ENCODE measurements at places on chromosomes 11 and 22.

DNA sequence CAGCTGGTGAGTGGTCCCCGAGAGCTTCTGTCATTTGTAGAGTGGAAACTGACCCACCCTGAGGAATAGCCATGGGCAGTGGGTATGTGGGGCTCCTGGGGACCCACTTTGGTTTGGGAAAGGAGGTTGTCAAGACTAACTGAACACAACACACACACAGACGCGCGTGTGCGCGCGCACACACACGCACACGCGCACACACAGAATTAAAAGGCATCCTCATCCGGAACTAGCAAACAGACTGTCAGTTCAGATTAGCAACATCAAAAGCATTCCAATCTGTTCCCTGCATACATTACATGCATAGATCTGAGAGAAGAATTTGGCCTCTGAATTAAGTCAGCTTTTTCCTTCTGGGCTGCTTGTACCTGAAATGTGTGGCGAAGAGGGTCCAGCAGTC lies 284.7 kb downstream of the ST3GAL4 start:
- no peak for DNase-seq

DNA sequence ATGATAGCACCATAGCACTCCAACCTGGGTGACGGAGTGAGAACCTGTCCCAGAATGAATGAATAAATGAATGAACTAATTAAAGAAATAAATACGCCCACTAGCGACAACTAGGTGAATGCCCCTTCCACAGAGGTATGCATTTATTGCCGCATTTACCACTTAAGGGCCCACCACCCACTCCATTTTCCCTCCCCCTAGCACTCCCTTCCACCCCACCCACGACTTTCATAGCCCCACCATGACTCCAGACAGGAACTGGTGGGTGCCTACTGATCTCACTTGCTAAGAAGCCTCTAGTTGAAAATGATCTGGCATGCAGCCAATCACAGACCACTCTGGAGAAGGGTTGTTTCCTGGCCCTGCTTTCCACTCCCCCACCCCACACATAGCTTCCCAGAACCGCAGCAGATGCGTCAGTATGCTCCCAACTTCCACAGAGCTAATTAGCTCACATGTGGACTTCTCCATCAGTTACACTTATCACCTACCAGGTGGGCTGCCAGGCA lies 167.6 kb downstream of the WT1 start:
- no peak for DNase-seq

DNA sequence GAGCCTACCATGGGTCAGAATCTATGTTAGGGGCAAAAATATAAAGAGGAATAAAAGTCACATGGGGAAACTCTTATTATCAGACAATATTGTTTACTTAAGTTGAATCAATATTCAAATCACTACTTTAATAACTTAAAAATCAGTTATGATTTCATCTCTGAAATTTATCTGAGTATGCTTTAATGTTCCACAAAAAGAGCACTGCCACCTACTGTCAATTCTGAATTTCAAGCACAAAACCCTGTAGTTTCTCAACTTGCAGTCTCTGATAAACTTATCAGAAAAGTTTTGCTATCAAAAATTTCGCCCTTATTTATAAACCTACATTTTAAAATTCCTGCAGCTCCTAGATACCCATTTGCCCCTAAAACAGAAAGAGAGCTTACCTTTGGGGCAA lies 47.3 kb downstream of the RDX start:
- no peak for DNase-seq

GRCh38 chr11:74102321-74102720 lies 68.5 kb downstream of the C2CD3 start:
- no peak for DNase-seq

GRCh38 chr11:134785059-134785458 lies 373.0 kb upstream of the B3GAT1 start:
- no peak for DNase-seq

DNA sequence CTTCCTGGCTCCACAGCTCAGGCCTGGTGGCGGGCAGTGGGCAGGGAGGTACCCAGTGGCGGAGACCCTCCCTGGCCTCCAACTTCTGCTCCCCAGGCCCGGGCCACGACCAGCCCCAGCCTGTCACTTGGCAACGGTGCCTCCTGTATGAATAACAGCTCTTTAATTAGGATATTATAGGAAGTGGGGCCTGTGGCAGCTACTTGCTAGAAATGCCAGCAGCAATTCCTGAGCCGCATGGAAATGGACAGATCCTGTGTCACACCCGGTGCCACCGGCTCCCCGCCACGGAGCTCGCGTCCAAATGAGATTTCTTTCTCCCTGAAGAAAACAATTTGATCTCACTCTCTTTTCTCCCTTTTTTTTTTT lies 104.5 kb downstream of the CHST1 start:
- DNase-seq: no peak

GRCh38 chr11:87575088-87575487 lies 537.4 kb downstream of the TMEM135 start:
- no peak for DNase-seq

DNA sequence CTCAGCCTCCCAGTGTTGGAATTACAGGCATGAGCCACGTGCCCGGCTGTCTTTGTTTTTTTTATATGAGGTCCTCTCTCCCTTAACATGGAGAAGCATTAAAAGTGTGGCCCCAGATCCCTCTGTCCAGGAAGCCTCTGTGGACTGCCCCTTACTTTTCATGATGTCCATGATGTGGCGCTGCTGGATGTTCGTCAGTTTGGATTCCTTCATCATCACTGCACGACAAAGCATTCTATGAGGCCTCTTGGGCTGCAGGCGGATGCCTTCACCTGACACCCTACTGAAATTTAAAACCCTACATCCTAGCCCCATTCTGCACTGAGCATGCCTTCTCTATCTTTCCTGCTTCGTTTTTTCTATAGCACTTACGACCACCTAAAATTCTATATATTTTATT lies 2.1 kb downstream of the C22orf23 start:
- no peak for DNase-seq

DNA sequence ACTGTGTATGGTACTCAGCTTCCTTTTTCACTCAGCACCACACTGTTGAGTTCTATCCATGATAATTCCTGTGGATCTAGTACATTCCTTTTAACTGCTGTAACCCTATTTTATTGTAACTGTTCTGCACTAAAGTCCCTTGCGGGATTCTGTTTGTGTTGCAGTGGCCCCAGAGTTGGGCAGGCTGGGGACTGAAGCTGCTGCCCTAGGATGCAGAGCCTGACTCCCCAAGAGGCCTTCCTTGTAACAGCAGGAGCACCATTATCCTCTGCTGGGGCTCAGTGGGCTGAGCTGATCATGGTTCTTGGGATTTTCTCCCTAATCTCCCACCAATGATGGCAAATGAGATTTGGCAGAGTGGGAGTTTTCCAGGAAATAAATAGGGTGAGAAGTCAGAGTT lies 77.7 kb downstream of the CABIN1 start:
- peak; percentile 41 for DNase-seq

- DNase-seq: no peak
Observed at GRCh38 chr11:102985850-102986249, 30.3 kb upstream of the MMP13 start.

DNA sequence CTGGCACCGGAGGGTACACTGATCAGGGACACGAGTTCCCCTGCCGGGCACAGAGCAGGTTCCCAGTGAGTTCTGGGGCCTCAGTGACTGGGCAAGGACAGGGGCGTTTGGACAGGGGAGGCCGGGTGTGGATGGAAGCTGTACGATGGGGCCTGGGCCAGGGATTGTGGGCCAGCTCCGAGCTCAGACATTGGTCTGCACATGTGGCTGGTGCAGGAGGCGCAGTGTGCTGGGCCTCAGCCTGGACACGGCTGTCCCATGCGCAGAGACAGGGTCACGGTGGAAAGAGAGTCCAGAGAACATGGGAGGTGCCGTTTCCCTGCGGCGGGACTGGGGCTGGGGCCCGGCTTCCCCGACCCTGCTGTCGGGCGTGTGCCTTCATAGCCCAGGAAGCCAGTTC lies 60.7 kb downstream of the CDKN1C start:
- DNase-seq: no peak

DNA sequence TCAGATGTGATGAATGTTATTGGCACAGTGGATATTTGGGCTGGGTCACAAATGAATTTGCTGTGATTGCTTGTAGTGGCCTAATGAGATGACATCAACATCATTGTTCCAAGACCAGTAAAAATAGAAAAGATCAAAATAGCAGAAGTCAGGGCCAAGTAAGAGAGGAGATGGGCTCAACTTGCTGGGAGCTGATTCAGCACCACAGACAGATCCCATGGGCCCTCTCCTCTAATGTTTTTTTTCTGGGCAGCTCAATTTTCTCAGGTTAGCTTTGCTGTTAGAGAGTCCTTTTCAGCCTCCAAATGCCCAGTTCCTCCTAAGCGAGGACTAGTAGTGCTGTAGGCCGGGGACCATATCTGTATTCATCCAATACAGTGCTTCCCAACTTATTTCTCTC lies 86.0 kb upstream of the IZUMO1R start:
- DNase-seq: no peak

- DNase-seq: no peak
Observed at GRCh38 chr11:117160826-117161225, 16.7 kb downstream of the PAFAH1B2 start.

GRCh38 chr22:18110194-18110953 lies at the start of gene TUBA8:
Gene TUBA8, plus strand, starts transcription at chr22:18110809. Its CDS starts 57 bp downstream, at chr22:18110866.
- peak; percentile 74 for DNase-seq

GRCh38 chr11:96356848-96357247 lies 13.9 kb upstream of the MAML2 start:
- DNase-seq: no peak

GRCh38 chr11:27699242-27699925 lies 871 bp downstream of the BDNF start:
- DNase-seq: no peak

DNA sequence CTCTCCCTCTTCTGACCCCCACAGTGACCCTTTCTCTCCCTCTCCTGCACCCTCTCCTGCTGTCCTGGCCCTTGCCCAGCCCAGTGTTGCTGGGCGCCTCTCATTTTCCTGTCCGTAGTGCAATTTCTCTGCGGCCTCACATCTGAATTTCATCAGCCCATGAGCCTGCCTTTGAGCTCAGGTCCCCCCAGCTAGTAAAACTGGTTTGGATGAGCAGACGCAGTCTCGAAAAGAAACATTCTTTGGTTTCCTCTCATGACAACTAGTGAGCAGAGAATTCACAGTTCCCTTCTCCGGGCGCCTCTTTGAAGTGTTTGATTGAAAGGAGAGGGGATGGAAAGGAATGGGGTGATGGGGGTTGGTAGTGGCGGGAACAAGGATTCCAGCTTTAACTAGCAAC lies 126.0 kb upstream of the CADM1 start:
- DNase-seq: no peak

- no peak for DNase-seq
Observed at GRCh38 chr22:24009227-24010017, 1.7 kb upstream of the CABIN1 start.

- DNase-seq: no peak
Observed at GRCh38 chr11:129034001-129034400, 91.3 kb upstream of the TP53AIP1 start.

GRCh38 chr22:40939202-40939601 lies 12.0 kb upstream of the RBX1 start:
- DNase-seq: no peak

DNA sequence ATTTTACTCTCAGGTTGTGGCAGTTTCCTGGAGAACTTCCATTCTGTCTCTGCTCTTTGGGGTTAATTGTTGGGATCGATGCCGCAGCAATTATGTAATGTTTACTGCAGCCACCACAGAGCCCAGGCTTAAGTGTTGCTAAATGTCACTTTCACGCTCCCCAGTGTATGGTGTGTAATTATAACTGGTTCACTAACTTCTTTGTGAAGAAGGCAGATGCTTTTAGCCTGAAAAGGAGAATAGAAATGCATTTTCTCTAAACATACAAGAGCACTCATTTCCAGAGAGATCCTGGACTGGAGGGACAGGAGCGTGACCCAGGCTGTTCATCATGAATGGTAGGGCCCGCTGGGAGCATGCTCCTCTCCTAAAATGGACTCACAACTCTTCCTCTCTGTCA lies 132.2 kb upstream of the PLET1 start:
- no peak for DNase-seq

DNA sequence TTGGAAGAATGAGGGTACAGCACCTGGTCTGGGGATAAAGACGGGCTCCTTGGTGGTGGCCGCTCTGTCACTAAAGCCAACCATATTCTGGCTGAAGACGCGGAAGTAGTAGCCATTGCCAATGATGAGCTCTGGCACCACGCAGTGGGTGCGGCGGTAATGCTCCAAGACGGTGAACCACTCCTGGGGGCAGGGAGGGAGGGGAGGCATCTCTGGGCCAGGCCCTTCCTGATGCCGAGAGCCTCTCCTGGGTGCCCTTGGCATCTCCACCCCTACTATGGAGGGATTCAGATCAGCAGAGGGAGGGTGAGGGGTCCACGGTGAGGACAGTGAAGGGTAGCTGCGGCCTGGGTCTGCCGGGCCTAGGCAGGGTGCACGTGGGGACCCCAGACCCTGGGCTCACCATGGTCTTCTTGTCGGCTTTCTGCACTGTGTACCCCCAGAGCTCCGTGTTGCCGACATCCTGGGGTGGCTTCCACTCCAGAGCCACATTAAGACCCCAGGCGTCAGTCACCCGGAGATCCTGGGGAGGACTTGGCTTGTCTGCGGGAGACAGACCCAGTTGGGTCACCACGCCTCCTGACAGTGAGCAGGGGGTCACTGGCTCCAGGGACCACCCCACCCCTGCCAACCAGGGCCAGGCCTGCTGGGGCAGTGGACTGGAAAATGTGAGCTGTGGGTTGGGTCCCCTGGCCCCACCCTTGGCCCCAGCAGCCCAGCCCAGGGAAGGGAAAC lies 19.5 kb downstream of the MYBPC3 start:
- no peak for DNase-seq

DNA sequence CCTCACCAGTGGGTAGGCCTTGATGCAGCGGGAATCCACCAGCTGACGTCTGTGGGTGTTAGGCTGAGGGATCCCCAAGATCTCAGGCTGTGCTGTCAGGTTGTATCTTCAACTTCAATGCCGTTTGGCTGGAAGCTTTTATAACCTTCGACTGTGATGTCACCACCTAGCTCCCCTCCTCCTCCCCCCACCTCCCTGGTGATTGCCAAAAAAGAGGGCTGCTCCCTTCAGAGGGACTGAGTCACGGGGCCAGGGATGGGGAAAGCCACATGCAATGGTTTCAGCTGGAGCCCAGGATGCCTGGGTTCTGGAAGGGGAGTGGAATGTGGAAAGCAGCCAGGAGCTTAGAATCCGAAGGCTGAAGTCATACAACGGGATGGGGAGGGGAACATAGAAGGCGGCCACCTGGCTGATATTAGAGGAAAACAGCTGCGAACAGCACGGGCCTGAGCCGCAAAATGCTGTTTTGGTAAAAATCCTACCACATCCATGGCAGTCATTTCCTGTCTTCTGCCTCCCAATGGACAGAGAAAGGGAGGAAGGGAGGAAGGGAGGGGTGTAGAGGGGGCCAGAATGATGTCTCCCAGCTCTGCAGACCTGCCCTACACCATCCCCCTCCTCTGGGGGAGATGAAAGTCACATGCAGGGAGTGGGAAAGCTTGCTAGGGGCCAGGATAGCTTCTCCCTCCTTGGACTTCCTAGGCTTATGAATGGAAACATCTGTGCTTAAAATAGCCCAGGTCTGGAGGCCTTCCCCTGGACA lies at the start of gene LRRN4CL:
Gene LRRN4CL (minus strand): TSS at position 110 of the 763 bp plus-strand sequence. CDS start 1,022 bp downstream, outside the sequence.
- DNase-seq: peak; percentile 96
